ENCODE measurements at places on chromosomes 7 and 10.

GRCh38 chr7:102253973-102254370, 32.7 kb upstream of the SH2B2 start:
- DNase-seq: no peak

DNA sequence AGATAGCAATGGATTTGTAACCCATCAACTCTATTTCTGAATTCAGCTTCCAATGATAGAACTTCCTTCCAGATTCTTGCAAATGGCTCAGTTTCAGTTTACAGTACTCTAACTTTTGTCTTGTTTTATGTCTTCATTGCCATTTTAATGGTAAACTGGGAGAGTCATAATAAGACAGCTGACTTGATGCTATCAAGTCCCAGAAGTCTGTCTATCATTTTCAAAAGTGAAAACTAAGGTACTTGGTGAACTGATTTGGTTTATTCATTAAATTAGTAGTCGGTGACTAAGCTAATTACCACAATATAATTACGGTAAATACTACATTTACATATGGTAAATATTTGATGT, 25.0 kb downstream of the RTKN2 start:
- DNase-seq: no peak

GRCh38 chr10:36903040-36903439, 222.4 kb upstream of the ANKRD30A start:
- no peak for DNase-seq

DNA sequence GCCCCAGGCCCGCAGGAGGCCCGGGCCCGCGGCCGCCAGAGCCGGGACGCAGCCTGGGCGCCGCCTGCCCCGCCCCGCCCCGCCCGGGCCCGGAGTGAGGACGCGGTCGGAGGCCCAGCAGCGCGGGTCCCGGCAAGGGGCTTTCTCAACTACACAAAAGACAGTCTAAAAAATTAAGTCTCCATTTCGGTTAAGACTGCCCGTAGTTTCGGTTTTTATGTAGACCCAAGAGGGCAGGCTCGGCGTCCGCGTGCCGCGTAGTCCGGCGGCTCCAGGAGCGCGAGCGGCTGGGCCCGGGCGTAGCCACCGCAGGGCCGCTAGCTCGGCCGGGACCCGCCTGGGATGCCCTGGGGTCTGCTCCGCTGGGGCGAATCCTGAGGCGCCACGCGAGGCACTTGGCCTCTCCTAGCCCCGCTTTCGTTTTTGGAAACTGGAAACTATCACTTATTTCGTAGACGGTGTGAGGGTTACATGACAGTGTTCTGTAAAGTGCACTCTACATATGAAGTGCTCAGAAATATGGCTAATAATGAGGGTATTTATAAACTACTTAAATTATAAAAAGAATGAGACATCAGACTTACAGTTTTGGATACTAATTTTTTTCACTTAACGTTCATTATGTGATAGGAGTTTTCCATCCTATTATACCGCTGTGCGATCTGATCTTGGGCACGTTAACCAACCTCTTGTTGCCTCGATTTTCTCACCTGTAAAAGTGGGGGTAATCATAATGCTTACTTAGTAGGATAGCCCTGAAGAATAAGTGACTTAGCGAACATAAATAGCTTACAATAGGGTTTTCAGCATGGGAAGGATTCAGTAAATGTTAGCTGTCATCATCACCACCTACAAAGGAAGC, 573 bp downstream of the BLVRA start:
- DNase-seq: peak; percentile 26

DNA sequence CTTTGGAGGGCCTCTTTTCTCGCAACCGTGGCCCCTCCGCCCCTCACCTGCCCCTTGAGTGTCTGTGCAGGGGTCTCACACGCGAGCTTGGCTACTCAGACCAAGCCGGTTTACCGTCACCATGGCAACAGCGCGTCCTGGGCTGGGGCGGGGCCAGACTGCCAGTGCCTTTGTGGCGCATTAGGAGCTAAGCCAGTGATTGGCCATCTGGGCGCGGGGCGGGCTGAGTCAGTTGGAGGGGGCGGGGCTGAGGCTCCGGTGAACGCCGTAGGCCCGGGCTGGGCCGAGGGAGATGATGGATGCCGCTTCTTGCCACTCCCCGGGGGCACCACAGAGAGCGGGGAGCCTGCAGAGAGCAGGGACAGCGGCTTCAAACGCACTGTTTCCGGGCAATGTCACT, 48.7 kb upstream of the FXYD4 start:
- DNase-seq: peak; percentile 86

DNA sequence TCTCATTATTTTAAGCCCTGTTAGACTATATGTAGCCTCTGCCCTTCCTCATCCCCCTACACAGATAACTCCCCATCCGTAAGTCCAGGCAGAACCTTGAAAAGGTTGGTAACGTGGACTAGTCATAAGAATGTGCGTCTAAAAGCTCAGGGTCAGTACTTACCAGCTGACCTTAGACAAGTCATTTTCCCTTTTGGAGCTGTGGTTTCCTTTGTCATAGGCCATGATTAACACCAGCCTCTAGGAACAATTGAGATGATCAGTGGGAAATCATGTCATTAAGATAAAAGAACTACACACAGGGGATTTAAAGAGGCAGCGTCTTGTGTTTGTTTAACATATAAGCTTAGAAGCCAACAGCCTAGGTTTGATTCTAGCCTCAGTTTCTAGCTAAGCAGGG, 6.9 kb upstream of the UNC5B start:
- no peak for DNase-seq

DNA sequence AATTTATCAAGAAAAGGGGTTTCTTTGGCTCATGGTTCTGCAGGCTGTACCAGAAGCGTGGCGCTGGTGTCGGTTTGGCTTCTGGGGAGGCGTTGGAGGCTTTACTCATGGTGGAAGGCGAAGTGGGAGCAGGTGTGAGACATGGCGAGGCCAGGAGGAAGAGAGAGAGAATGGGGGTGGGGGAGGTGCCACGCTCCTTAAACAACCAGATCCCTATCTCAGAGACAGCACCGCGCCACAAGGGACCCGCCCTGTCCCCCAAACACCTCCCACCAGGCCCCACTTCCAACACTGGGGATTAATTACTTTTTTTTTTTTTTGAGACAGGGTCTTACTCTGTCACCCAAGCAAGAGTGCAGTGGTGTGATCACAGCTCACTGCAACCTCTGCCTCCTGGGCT, 18.0 kb upstream of the SH2B2 start:
- no peak for DNase-seq

GRCh38 chr10:116915340-116915739, 66.0 kb downstream of the ENO4 start:
- no peak for DNase-seq

DNA sequence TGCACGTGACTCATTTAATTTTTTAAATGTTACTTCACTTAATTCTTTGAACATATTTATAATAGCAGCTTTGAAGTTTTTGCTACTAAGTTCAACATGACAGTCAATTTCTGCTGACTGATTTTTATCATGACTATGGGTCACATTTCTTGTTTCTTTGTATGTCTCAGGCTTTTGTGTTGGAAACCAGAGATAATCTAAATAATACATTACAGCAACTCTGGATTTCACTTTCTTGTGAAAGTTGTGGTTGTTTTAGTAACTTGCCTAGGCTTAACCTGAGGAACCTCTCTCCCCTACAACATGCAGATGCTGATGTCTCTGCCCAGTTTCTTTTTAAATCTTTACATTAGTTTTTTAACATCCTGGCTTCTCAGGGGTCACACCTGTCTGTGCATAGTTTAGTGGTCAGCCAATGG, 180.8 kb downstream of the CCDC71L start:
- DNase-seq: no peak
